Esophagus muscularis mucosa (tissue), 4 donors: ENCODE measurements at places on chromosomes 2 and 18. TPM values are rescaled to one million over a fixed set of nuclear protein-coding genes. Genes with fewer than 3 reads are reported as not detected.

GRCh38 chr18:61062258-61062657 is 271.0 kb upstream of the CDH20 start:
- no peak for DNase-seq

DNA sequence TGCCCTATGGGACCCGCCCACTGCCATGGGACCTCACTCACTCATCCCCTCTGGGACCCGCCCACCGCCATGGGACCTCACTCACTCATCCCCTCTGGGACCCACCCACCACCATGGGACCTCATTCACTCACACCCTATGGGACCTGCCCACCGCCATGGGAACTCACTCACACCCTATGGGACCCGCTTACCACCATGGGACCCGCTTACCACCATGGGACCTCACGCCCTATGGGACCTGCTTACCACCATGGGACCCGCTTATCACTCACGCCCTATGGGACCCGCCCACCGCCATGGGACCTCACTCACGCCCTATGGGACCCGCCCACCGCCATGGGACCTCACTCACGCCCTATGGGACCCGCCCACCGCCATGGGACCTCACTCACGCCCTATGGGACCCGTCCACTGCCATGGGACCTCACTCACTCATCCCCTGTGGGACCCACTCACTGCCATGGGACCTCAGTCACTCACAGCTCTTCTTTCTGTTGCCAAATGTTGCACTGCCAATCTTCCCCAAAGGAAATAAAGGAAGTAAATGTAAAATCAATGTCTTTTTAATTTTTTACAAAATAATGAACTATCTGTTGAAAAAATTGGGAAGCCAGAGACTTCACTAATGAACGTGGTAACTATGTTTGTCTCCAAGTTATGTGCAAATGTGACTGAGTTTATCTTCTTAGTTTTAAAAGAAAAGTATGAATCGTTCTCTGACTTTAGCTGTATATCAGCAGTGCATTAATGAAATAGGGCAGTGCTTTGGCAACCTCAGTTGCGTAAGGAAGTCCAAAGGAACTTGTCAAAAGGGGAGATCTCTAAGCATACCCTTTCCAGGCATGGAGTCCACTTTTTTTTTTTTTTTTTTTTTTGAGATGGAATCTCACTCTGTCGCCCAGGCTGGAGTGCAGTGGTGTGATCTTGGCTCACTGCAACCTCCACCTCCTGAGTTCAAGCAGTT is 101.5 kb upstream of the MGAT5 start:
- no peak for DNase-seq

GRCh38 chr18:46416706-46417638 is 240.0 kb downstream of the LOXHD1 start:
- DNase-seq, result no peak

Gene ID2
- 254 TPM for total RNA-seq

Gene DCDC2C
- total RNA-seq, result not detected

Gene PXDN
- 71.8 TPM for total RNA-seq

- DNase-seq, result no peak
These were observed 9.1 kb downstream of the MAT2A start for GRCh38 chr2:85547859-85548607.

DNA sequence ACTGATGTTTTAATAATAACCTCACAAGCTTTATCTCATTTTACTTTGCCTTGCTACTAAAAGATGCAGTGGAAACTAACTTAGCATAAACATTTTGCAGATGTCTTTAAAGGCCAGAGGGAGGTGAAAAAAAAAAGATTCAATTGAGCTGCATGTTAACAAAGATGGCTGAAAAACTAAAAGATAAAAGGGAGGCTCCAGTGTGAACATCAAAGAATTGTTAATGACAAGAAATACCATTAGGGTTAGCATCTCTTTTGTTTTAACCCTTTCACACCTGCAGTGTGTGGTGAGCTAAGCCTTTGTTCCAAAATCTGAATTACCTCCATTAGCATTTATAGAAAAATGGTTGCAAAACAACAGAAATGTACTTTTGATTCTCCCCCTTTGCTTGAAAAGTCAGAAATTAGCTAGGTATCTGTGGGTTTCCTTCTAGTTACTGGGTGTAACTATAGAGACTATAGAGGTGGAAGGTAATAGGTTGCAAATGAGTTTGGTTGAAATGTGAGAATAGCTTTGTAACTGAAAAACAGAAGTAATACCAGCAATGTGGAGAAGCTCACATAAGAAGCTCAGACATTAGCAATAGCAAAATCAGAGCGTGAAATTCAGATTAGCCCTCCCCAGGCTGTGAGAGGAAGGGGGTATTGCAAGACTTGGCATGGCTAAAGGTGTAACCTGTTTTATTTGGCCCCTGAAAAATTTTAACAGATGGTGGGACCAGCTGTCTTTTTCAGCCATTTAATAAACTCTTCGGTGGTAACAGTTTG is 34.8 kb upstream of the SP5 start:
- DNase-seq, result no peak

- peak; percentile 82 for DNase-seq
These were observed 194.3 kb downstream of the MYCN start for GRCh38 chr2:16134436-16135165.

DNA sequence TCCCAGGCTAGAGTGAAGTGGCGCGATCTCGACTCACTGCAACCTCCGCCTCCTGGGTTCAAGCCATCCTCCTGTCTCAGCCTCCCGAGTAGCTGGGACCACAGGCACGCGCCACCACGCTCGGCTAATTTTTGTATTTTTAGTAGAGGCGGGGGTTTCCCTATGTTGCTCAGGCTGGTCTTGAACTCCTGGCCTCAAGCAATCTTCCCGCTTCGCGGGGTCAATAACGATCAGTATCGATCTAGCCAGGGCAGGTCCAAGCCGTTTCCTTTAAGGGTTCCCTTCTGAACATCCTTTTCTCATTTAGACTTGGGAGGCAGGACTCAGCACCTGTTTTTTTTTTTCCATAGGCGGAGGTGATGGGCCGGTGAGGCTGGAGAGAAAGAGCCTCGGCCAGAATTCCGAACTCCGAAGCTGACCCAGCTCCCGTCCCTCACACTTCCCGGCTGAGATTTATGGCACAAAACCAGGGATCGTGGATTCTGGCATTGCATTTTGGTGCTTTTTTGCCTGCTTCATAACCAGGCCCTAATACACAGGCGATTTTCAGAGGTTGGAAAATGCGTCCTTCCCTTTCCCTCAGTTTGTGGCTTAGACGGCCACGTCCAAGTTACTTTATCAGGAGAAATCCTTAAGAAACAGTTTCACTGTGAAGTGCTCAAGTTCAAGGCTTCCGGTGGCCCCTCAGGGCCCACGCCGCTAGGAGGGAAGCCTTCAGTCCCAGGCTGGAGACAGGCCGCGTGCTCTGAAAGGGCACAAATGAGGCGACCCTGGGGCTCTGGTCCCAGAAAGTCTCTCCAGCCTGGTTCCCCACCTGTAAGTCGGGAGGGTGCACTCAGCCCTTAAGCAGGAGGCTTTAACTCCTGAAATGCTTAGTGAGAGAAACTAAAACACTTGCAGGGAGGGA is 998 bp upstream of the SLC66A3 start:
- DNase-seq, result no peak

Gene SLC16A14
- 2.0 TPM for total RNA-seq

Gene CIB4
- not detected for total RNA-seq

- DNase-seq, result no peak
These were observed 263.2 kb downstream of the EXOC6B start for GRCh38 chr2:72562451-72563153.

Gene TTR
- not detected for total RNA-seq

GRCh38 chr2:62801110-62801509 is 95.6 kb downstream of the EHBP1 start:
- no peak for DNase-seq

DNA sequence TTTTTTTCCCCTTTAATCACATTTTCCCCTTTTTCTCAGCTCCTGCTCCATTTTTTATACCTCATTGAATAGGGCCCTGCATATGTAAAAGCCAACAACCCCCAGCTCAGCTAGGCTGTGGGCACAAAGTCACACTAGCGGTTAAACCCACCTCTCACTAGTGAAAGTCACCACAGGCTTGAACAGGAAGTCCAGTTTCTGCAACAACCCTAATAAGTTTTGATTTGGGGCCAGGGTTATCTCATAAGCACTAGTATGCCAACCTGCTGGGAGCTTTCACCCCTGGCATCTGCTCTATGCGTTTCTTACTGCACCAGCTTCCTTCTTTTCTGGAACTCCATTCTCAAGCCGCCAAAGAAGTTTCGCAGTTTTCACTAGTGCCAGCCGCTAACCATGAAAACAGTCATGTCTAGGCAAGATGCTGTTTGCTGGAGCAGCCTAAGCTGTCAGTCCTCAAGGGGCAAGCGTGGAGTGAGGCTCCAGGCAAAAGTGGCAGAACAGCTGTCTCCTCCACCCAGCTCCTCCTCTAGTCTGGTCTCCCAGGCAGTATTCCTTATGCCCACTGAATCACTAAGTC is 197.0 kb upstream of the MEIS1 start:
- DNase-seq, result no peak

DNA sequence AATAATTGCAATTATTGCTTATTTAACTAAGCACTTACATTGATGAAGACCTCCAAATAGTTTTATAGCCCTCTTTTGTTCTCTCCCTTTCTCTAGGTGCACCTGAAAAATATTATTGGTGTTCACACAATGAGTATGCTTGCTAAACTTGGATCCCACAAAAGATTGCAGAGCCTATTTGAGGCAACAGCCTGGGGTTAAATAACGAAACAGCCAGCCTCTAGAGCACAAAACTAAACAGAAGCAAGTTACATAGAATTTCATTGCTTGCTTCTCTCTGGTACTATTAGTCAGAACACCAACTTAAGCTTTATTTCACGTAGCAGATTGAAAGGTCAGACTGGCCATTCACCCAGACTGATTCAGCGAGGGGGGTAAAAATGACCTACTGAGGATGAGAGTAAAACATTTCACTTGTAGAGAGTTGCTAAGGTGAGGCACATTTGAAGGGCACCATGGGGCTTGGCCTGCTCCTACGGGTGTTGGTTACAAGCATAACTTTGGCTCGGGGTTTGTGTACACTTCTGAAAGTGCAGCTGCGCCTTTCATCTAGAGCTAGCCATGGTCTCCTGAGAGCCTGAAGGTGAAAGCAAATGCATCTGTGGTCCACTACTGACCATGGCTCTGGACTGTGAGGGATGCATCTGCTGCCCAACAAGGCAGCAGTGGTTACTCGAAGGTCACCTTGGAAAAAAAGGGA is 225.1 kb upstream of the LRRTM1 start:
- DNase-seq, result no peak

GRCh38 chr2:153101187-153101586 is 377.4 kb downstream of the RPRM start:
- DNase-seq, result no peak

Gene OR6B2
- total RNA-seq, result not detected

DNA sequence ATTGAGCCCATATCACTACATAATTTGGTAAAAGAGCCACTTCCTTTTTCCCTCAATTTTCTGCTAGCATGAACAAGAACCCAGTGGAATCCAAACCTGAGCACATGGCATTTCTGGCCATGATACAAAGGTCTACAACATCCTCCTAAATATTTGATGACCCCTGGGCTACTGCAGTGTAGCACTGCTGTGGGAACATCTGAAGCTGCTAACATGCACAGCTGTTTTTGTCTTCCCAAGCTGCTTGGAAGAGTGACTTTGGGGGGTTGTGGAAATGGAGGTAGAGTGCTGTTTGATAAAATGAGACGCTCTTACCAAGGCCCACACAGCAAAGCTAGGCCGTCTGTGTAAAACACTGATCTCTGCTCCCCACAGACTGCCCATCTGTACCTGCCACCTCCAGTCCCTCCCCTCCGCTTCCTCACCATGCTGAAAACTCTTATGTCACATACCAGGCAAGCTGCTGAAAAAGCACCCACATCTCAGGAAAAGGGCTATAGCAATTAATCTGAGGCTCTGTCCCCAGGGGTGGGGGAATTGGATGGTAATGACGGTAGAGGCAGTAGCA is 197.2 kb upstream of the HNRNPA3 start:
- no peak for DNase-seq

DNA sequence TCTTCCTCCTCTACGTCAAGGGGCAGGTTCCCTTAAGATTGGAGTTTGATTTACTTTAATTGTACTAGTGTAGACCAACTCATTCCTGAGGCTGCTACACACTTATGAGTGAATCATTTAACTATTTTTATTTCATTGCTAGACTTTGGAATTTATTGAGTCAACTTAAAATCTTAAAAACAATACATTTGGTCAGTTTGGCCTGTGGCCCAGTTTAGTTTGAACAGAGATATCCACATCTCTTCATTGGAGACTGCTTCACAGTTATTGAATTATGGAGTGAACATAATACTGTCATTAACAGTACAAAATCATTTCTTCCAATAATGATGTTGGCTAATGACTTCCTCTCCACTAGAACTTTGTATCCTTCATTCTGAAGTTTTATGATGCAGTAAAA is 34.5 kb upstream of the STPG4 start:
- no peak for DNase-seq

- DNase-seq, result no peak
These were observed 18.4 kb upstream of the CAB39 start for GRCh38 chr2:230694241-230694640.

Gene LRRC30
- total RNA-seq, result not detected

Gene RTP5
- not detected for total RNA-seq

DNA sequence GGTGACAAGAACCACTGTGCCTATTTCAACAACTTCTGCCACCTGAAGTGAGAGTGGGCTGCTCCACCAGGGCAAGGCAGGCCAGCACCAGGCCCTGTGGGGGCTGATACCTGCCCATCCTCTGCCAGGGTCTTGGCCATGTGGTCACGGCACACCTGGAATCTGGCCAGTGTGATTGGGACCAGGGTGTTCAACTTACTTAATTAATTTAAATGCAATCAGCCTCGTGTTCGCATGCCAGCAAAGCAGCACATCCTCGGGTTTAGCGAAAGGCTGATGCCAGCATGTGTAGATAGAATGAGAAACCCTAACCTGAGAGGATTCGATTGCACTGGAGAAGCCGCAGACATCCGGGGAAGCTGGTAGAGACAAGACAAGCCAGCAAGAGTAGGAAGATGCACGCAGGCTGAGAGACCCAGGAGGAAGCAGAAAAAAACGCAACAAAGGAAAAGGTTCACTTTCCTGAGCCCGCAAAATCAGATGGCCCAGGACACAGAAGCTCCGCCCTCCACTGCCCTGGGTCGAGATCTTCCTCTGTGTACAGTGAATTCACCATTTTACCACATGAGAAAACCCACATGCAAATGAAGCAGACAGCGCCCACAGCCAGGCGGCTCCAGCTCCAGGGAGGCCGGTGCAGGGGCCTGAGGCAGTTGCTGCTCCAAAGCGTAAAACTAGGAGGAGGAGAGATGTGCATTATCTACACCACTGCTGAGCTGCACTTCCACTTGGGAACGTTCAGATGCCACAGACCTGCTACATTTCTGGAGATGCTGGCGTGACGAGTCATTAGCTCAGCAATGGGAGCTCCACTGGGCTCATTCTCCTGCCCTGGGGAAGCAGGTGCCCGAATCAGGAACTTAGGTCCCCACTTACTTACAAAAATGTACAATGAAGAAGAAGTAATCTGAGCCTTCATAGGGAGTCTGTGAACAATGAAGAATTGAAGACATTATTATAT is 92.1 kb downstream of the TMEM18 start:
- no peak for DNase-seq

GRCh38 chr2:74037379-74037860 is 52.7 kb downstream of the TET3 start:
- DNase-seq, result no peak

Gene APCDD1
- total RNA-seq, result 30.7 TPM

GRCh38 chr2:11319939-11320338 is 24.5 kb downstream of the ROCK2 start:
- no peak for DNase-seq

Gene KANSL1L
- total RNA-seq, result 25.1 TPM

- no peak for DNase-seq
These were observed 161.1 kb downstream of the SLC39A10 start for GRCh38 chr2:195818106-195818505.

GRCh38 chr2:169979025-169979424 is 151.8 kb downstream of the UBR3 start:
- DNase-seq, result no peak

GRCh38 chr2:173048897-173049661 is 26.6 kb upstream of the MAP3K20 start:
- no peak for DNase-seq

Gene SCYGR4
- not detected for total RNA-seq
